Kidney (tissue), 22 donors: ENCODE measurements at places on chromosomes 16 and 17. TPM values are rescaled to one million over a fixed set of nuclear protein-coding genes. Genes with fewer than 3 reads are reported as not detected.

Gene C17orf113
- total RNA-seq: 3.8 TPM

Gene CRISPLD2
- 108 TPM for total RNA-seq

Gene ZMYND15
- total RNA-seq: 5.1 TPM

Gene TP53TG3C
- total RNA-seq: not detected

Gene CDH5
- total RNA-seq: 41.3 TPM

Gene C17orf67
- total RNA-seq: 2.0 TPM

Gene CA7
- total RNA-seq: not detected

Gene ABCC6
- total RNA-seq: 7.5 TPM

Gene CFAP119
- 12.2 TPM for total RNA-seq

Gene CETP
- 1.3 TPM for total RNA-seq

Gene UBB
- total RNA-seq: 1,214 TPM

Gene OR2C1
- total RNA-seq: not detected

Gene C17orf107
- 4.4 TPM for total RNA-seq

Gene ASGR2
- 1.2 TPM for total RNA-seq

Gene ABCA10
- total RNA-seq: 4.2 TPM

Gene LHX1
- total RNA-seq: 18.4 TPM

Gene PRSS53
- total RNA-seq: 2.6 TPM

Gene KRTAP4-4
- total RNA-seq: not detected

Gene LGALS9B
- not detected for total RNA-seq

Gene TBC1D28
- not detected for total RNA-seq

Gene HCRT
- total RNA-seq: not detected

Gene MPG
- 40.8 TPM for total RNA-seq

Gene KRT14
- total RNA-seq: not detected

Gene ABAT
- total RNA-seq: 9.6 TPM

Gene SNX20
- total RNA-seq: 6.2 TPM

Gene MT4
- total RNA-seq: not detected

Gene P2RX5
- total RNA-seq: 8.4 TPM

Gene PPL
- total RNA-seq: 78.4 TPM

Gene LDAF1
- 35.1 TPM for total RNA-seq

Gene PRKCB
- total RNA-seq: 17.8 TPM

Gene RPTOR
- 37.6 TPM for total RNA-seq

Gene SLC13A2
- total RNA-seq: 1.1 TPM

Gene CD300LG
- total RNA-seq: 1.2 TPM

Gene ATP2A3
- total RNA-seq: 52.1 TPM

Gene CCL14
- total RNA-seq: 134 TPM

Gene POLR2C
- total RNA-seq: 58.9 TPM

Gene SMPD3
- 0.72 TPM for total RNA-seq

Gene COTL1
- 122 TPM for total RNA-seq

Gene TEKT5
- total RNA-seq: 0.57 TPM

Gene QRICH2
- total RNA-seq: 2.0 TPM

Gene RNF135
- total RNA-seq: 27.8 TPM

Gene FMNL1
- 32.9 TPM for total RNA-seq

Gene CTRB1
- not detected for total RNA-seq

Gene CLEC18B
- total RNA-seq: 5.3 TPM

Gene KRTAP9-4
- total RNA-seq: not detected

Gene UTS2R
- not detected for total RNA-seq

Gene PABPN1L
- not detected for total RNA-seq

Gene SPN
- total RNA-seq: 8.8 TPM

Gene RAP1GAP2
- total RNA-seq: 46.2 TPM

Gene CPHXL2
- total RNA-seq: not detected

Gene EME1
- 1.0 TPM for total RNA-seq

Gene FOXL1
- 2.0 TPM for total RNA-seq

Gene DPEP3
- 0.19 TPM for total RNA-seq

Gene C16orf96
- 0.16 TPM for total RNA-seq
